ENCODE measurements at places on chromosomes 1 and 21. TPM values are rescaled to one million over a fixed set of nuclear protein-coding genes. Genes with fewer than 3 reads are reported as not detected.

The OLFML3 gene
- 9.7 TPM for total RNA-seq

The GNG12 gene
- 174 TPM for total RNA-seq

The AKNAD1 gene
- total RNA-seq = 4.7 TPM

The C1QA gene
- not detected for total RNA-seq

The TIPRL gene
- total RNA-seq = 48.5 TPM

The NR5A2 gene
- total RNA-seq = 0.29 TPM

The DCST2 gene
- not detected for total RNA-seq

The ITSN1 gene
- total RNA-seq = 25.8 TPM

The SZRD1 gene
- total RNA-seq = 91.3 TPM

The WNT3A gene
- total RNA-seq = not detected

The CHI3L2 gene
- 2.6 TPM for total RNA-seq

The SELE gene
- total RNA-seq = not detected

The MATN1 gene
- 0.20 TPM for total RNA-seq

DNA sequence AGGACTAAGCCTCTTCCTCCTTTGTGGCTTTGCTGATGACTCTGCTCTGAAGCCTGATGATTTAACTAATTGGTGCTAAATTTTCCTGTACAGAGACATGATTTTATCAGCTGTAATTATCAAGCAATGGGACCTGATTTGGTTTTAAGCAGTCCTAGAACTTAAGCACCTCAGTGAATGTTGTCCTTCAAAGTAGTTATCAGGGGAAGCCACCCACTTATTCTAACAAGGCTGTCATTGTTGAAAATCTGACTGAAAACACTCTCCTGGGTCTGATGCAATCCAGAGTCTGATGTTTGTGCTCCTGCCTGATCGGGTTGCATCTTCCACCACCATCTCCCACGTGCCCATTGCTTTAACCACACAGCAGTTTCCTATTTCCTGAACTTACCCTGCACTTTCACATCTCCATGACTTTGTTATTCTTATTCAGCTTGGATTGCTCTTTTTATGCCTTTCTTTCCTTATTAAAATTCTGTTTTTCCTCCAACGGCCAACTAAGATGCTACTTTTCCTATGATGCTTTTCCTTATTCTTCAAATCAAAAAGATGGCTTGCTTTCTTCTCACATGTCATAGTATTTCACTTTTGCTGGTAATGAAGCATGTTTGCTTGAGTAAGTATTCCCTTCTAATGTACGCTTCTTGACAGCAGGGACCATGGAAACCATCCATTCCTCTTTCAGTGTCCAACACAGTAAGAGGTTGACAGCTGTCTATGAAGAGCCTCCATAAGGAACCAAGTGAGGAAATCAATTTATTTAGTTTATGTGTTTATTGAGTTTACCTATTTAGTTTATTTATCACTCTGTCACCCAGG is 55.0 kb downstream of the S1PR1 start:
- peak; percentile 86 for DNase-seq

- DNase-seq = no peak
Observed at GRCh38 chr1:246302251-246302625, 204.8 kb downstream of the SMYD3 start.

DNA sequence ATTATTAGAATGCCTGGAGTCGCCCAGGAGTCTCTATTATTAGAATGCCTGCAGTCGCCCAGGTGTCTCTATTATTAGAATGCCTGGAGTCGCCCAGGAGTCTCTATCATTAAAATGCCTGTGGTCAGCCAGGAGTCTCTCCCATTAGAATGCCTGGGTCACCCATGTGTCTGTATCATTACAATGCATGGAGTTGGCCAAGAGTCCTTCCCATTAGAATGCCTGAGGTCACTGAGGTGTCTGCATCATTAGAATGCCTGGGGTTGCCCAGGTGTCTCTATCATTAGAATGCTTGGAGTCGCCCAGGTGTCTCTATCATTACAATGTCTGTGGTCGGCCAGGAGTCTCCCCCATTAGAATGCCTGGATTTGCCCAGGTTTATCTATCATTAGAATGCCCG is 66.9 kb downstream of the RNF187 start:
- no peak for DNase-seq

GRCh38 chr1:3465935-3466321 is 11.5 kb downstream of the ARHGEF16 start:
- no peak for DNase-seq

DNA sequence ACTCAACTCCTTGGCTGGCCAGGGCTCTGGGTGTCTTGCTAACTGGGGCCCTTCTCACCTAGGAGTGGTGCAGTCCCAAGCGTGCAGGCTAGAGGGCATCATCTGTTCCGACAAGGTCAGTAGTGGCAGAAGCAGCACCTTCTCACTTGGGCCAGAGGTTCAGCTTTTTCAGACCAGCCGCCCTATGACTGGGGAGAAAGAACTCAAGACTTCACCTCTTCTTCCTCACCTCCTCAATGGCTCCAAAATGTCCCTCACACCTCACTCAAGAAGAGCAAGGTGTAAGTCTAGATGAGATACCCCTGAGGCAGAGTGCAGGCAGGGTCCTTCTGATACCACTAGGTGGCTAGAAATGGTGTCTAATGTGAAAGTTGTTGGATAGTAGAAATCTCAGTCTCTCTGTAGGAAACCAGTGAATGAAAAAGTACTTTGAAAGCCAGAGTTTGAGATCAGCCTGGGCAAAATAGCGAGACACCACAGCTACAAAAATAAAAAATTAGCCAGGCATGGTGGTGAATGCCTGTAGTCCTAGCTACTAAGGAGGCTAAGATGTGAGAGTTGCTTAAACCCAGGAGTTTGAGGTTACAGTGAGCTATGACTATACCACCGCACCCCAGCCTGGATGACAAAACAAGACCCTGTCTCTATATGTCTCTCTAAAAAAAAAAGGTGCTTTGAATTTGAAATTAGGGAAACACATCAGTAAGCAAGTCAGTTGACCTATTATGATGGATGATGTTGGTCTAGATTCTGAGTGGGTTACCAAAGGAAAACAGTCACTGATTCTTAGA is 8.6 kb upstream of the IL20 start:
- peak; percentile 22 for DNase-seq

- no peak for DNase-seq
Observed at GRCh38 chr1:230061801-230062200, 5.2 kb upstream of the GALNT2 start.

DNA sequence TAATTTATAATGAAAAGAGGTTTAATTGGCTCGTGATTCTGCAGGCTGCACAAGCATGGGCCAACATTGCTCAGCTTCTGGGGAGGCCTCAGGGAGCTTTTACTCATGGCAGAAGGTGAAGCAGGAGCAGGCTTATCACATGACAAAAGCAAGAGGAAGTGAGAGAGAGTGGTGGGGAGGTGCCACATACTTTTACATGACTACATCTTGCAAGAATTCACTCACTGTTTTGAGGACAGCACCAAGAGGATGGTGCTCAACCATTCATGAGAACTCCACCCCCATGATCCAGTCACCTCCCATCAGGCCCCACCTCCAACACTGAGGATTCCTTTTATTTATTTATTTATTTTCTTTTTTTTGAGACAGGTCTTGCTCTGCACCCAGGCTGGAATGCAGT is 5.5 kb upstream of the PLEKHM2 start:
- peak; percentile 79 for DNase-seq

GRCh38 chr1:117120774-117121588 is 568 bp downstream of the TRIM45 start:
- peak; percentile 67 for DNase-seq

DNA sequence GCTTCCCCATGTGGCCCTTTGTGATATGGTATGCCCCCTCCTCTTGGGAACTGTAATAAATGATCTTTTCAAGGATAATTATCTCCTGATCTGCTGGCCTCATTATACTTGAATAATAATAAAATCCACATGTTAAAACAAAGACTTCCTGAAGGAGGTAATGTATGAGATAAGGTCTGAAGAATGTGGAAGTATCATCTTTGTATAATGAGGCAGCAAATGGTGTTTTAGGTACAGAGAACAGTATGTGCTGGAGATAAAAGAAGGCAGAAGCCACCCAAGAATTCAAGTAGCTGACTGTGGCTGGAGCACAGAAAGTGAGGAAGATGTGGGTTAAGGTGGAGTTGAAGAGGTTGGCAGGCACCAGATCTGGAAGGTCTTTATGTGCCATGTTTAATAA is 12.8 kb upstream of the COG2 start:
- no peak for DNase-seq

DNA sequence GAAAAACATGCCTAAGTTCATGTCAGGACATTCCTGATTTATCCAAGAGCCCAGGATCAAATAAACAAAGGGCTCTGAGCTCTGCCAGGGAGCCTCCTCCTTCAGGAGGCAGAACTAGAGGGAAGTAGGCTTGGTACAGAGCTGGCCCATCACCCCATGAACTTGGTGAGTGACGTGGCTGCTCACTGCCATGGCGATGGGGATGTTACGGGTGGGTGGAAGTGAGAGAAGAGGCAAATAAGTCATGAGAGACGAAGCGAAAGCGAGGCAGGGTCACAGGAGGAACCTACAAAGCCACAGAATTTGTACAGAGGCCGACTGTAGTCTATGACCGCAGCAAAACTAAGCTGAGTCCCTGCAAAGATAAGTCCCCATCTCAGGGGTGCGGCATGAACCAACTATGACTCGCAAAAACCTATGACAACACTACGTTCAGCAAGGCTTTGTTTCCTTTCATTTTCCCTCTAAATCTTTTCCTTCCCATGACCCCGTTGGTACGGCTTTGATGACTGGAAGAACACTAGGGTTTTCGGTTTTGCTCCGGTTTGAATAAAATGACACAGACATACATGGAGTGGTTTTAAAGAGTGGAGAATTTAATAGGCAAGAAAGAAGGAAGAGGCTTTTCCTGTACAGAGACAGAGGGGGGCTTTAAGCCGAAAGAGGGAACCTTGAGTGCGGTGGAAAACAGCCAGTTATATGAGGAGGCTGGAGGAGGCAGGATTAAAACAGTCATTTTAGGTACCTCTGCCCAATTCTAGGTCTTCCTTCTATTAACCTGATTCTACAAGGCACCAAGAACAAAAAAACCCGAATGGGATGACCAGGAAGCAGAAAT is 74.1 kb downstream of the CD46 start:
- no peak for DNase-seq

GRCh38 chr1:2242814-2243725 is 15.0 kb downstream of the SKI start:
- DNase-seq = no peak

GRCh38 chr1:10424034-10424433 is 6.2 kb upstream of the CENPS start:
- peak; percentile 54 for DNase-seq

DNA sequence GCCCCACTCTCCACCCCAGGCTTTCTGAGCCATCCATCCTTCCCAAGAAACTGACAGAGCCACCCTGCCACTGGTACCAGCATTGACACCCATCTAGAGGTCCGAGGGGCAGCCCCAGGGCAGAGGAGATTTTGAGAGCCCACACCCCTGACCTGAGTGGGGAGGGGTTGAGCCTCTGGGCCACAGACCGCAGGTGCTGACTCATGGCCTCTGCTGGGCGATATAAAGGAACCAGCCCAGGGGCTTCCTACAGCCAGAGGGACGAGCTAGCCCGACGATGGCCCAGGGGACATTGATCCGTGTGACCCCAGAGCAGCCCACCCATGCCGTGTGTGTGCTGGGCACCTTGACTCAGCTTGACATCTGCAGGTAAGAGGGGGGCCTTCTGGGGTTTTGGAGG is at the start of gene PADI4:
Gene PADI4 (plus strand): TSS at position 252 of the 400 bp plus-strand sequence. CDS start 26 bp downstream, at position 278.
- DNase-seq = peak; percentile 39

DNA sequence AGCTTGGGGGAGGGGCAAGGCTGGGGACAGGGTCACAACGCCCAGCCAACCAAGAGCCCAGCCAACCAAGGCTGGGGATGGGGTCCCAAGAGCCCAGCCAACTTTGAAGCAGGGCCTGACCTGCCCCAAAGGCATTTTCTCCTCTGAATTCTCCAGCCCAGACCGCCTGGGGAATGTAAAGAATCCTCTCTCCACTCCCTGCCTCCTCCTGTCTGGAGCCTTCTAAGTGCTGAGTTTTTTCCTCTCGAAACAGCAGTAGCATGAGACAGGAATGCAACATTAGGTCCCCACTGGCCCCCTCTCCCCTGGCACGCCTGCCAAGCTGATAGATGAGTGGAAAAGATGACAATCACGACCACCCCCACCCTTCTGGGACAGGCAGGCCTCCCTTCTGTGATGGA is 17.0 kb downstream of the C1orf198 start:
- DNase-seq = peak; percentile 58

GRCh38 chr1:79599257-79599656 is 592.7 kb upstream of the ADGRL4 start:
- no peak for DNase-seq

DNA sequence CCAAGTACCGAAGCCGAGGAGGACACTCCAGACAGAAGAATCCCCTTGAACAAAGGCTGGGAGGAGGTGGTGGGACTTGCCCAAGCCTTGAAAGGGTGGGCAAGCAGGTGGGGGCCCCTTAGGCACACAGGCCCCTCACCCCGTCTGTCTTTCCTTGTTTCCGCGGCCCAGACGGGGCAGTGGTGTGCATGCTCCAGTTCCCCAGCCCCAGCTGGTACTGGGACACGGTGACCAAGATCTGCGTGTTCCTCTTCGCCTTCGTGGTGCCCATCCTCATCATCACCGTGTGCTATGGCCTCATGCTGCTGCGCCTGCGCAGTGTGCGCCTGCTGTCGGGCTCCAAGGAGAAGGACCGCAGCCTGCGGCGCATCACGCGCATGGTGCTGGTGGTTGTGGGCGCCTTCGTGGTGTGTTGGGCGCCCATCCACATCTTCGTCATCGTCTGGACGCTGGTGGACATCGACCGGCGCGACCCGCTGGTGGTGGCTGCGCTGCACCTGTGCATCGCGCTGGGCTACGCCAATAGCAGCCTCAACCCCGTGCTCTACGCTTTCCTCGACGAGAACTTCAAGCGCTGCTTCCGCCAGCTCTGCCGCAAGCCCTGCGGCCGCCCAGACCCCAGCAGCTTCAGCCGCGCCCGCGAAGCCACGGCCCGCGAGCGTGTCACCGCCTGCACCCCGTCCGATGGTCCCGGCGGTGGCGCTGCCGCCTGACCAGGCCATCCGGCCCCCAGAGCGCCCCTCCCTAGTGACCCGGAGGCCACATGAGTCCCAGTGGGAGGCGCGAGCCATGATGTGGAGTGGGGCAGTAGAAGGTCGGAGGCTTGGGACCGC is 50.8 kb downstream of the OPRD1 start:
- no peak for DNase-seq

- DNase-seq = no peak
Observed at GRCh38 chr1:215612391-215612790, 45.3 kb downstream of the KCTD3 start.

- peak; percentile 32 for DNase-seq
Observed at GRCh38 chr21:38488640-38489270, 9.5 kb downstream of the ERG start.

DNA sequence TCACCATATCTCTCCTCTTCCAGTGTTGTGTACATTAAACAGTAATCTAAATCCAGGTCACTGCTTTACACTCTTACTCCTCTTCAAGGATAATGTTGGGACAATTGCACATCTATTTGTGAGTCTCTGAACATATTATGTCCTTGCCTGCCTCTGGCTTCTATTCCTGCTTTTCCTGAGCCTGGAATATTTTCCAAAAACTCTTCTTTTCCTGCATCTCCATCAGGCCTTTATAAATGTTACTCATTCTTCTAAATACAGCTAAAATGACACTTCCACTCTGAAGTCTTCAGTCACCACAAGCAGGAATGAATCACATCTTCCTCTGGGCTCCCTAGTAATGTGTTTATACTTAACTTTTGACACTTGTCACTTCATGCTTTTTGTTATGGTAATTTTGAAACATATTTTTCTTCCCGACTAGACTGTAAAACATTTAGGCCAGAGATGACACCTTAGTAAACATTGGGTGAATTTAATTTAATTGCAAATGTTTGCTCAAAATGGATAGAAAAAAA is 396.0 kb downstream of the LRRIQ3 start:
- DNase-seq = no peak

All from RPMI7951 (cell line).